ENCODE measurements at places on chromosomes 13 and 19.

GRCh38 chr19:52007451-52007805 is 583 bp downstream of the ZNF615 start:
- no peak for DNase-seq

GRCh38 chr19:8194528-8195267 is 14.5 kb upstream of the CERS4 start:
- no peak for DNase-seq

DNA sequence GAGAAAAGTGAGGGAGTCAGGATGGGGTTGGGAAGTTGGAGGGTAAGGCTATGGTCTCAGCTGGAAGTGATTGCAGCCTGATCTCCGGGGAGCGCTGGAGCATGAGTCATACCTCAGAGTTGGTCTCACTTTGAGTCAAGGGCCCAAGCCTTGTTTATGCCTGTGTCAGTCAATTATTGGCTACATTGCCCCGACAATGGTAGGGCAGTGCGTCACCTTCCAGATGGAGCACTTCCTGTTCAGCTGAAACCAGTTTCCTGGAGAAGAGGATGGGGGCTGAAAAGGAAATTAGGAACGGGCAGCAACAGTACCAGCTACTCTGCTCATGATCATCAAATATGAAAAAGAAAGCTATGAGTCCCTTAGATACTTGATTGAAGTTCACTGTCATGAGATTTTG is 60.4 kb downstream of the ADGRE1 start:
- peak; percentile 16 for DNase-seq

- no peak for DNase-seq
Measured at GRCh38 chr13:86976521-86977324, 694.4 kb upstream of the SLITRK5 start.

- DNase-seq: no peak
Measured at GRCh38 chr13:100658363-100658762, 16.2 kb downstream of the TMTC4 start.

- no peak for DNase-seq
Measured at GRCh38 chr13:25887962-25888655, 163.7 kb downstream of the SHISA2 start.

- no peak for DNase-seq
Measured at GRCh38 chr13:46621792-46622629, 69.0 kb downstream of the LRCH1 start.

DNA sequence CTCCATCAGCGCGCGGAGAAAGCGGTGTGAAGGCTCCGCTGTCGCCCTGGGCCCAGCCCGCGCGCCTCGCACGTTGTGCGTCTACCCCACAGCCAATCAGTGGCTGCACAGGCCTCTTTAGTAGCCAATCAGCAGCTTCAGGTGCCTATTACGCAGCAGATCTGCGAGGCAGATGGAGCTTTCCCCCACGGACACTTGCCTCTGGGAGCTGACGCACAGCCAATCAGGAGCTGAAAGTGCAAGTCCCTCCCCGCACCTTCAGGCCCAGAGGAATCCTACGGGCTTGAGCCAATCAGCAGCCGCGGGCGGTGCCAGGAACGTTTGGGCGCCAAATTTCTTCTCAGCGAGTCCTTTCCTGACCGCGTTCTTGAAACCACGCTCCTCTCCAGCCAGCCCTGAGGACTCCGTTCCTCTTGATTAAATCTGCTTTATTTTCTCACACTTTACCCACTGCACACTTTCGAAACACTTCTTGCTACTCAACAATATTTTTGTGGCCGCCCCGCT is 39.9 kb downstream of the SIGLEC7 start:
- no peak for DNase-seq

DNA sequence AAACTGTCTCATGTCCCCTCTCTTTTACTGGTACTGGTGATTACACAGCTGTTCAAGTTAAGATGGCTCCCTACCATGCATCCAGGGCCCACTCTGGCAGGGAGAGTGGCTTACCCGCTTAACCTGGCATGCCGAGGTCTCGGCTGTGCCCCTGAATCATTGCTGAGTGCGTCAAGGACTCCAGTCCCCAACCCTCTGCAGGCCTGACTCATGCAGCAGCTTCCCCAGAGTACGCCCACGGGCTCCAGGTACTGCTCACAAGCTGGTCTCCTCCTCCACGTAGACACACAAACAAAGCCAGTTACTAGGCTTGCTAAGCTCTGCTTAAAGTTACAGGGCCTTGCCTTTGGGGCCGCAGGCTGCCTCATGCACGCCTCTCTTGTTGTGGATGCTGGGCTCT is 447.4 kb downstream of the COG6 start:
- peak; percentile 74 for DNase-seq

DNA sequence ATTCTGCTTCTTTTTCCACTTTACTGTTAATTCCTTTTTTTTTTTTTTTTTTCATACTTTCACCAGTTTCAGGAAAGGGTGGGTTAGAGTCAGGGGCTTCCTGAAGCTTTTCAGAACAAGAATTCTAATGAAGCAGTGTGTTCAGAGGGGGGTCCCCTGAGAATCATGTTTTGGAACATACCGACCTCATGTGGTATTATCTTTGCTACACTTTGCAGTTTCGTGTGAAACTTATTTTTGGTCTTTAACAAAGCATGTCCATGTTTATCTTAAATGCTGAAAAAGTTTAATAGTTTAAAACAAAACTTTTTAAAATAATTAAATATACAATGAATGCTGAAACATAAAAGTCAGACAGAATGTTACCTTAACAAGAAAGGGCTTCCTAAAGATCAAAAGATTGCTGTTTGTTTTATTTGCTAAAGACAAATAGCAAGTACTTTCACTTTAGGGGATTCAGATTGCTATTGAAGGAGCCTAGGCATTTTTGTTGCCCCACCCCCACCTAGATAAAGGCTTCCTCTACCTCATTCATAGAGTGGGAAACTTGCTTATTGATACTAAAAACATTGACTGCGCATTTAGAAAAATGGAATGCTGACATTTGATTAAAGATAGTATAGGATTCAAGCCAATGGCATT is 21.1 kb upstream of the POMP start:
- DNase-seq: no peak

GRCh38 chr19:47255879-47256692 is at the start of gene CCDC9:
CCDC9 (plus strand) TSS chr19:47256525; CDS start chr19:47258401, 1,876 bp downstream.
- DNase-seq: peak; percentile 91

GRCh38 chr13:110443622-110444225 is 117.8 kb downstream of the RAB20 start:
- no peak for DNase-seq

Data from stimulated activated CD4-positive, alpha-beta T cell treated with anti-CD3 and anti-CD28 coated beads, Interleukin-1b, Interleukin-23, amount 100 ng/mL, for 24 hours (primary cell).